ENCODE measurements at places on chromosomes 7 and 10. TPM values are rescaled to one million over a fixed set of nuclear protein-coding genes. Genes with fewer than 3 reads are reported as not detected.

NCAPG2 gene
- total RNA-seq: 8.8 TPM

HECW1 gene
- not detected for total RNA-seq

DNA sequence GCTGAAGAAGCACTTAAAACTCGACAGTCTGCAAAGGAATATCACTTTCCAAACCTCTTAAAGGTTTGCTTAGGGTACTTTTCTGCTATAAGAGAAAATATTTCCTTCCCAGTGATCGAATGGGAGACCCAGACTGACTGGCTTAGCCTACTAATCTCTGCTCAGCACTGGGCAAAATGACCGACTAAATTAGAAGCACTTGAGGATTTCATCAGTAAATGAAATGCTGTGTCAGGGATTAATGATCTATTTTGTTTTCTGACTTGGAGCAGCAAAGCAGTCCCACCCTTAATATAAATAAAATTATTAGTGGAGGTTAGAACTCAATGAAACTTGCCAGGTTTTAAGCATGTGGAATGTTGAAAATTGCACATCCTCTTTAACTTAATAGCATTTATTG lies 411.6 kb downstream of the NEBL start:
- no peak for DNase-seq

GRCh38 chr7:134787720-134788119 lies 8.3 kb downstream of the CALD1 start:
- no peak for DNase-seq

Measured in body of pancreas (tissue), 4 donors.